ENCODE measurements at places on chromosomes 3 and 15.

DNA sequence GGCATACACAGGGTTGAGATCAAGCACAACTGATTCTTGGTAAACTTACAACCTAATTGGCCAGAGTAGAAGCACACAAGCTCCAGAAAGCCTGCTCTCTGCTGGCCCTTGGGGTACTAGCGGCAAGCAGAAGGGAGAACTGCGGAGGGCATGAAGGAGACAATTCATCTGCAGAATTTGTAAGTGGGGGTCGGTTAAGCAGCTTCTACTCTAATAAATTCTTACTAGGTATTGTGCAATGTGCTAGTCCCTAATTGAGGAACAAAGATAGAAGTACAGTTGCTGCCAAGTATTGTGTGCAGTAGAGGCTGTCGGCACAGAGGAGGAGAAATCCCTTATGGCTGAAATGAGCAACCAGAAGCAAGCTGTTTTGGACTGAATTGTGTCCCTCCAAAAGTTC lies 91.2 kb upstream of the VEPH1 start:
- no peak for DNase-seq

DNA sequence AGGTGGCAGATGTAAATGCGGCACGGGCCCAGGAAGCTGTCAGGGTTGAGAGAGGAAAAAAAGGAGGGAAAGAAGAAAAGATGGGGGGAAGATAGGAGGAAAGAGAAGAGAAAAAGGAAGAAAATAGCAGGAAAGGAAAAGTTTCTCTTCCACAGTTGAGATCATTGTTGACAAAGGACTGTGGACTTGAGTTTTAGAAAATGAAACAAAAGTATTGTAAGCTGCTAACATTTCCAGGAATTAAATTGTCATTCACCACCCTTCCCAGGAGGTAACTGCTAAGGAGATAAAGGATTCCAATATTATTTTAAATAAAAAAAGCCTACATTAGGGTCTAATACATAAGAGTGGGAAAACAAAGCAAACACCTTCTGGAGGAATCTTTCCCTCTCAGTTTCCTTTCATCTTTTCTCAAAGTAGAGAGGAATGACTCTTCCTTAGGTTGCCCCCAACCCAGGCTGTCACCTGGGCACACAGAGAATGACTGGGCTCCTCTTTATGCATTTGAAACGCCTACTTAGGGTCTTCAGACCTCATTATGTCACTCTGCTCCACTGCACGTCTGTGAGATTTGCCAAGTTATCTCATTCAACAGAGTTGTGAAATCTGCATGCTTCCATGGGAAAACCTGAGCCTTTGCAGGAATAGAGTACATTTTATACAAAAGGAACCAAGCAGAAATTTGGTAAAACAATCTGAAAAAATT lies 194.0 kb downstream of the TNIK start:
- peak; percentile 31 for DNase-seq

DNA sequence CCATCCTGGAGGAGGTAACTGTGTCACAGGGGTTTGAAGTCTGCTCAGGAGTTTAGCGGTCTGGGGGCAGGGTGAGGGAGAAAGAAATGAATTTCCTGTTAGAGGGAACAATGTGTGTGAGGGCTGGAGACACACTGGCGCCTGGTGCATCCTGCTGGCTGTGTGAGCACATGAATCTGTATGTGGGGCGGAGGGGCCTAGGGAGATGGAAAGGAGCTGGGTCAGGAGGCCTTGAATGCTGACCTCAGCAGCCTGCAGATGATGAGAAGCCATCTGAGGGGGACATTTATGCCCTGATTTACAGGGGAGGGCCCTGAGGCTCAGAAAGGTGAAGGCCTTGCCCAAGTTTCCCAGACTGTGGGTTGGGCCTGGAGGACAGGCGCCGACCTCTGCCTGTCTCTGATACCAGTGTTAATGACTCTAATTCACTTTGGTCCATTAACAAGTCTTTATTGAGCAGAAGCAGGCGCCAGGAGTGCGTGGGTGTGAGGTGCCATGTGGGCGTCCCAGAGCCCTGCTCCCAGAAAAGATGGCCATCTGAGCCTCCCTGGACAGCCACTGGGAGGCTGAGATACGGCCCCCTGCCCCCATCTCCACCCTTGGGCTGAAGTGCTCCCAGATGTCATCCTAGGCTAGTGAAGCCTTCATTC lies 34.8 kb downstream of the LINGO1 start:
- DNase-seq, result no peak

DNA sequence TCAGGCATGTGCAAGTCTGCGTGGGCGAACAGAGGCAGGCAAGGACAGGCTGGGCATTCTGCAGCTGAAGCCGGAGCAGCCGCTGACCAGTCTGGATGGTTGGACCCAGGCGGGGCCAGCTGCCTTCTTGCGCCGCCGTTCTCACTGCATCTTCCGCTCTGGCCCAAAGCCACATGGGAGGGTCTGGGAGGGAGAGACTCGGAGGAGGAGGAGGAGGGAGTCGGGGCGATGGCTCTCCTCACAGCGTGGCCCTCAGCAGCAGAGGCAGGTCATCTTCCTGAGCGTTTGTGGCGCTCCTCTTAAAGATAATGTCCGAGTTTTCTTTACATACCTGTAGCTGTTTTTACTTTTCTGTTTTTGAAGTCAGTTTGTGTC lies 5.9 kb downstream of the CLK3 start:
- DNase-seq, result no peak

DNA sequence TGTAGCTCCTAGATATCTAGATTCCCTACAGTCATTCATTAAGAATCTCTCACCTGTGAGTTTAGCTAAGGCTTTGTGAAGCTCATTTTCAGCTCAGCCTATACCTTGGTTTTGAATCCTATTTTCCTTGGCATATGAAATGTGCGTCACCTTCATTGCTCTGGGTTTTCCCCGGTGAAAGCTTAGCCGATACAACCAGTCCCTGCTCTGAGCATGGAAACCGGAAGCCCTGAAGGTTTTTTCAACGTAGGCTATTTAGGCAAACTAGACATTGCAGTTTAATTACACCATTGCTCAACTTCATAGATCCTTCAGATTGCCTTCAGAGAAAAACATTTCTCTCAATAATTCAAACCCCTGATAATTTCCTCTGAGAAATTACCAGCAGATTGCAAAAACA lies 206.8 kb upstream of the TPRG1 start:
- no peak for DNase-seq

GRCh38 chr3:107578091-107578490 lies 55.3 kb downstream of the BBX start:
- DNase-seq, result no peak

DNA sequence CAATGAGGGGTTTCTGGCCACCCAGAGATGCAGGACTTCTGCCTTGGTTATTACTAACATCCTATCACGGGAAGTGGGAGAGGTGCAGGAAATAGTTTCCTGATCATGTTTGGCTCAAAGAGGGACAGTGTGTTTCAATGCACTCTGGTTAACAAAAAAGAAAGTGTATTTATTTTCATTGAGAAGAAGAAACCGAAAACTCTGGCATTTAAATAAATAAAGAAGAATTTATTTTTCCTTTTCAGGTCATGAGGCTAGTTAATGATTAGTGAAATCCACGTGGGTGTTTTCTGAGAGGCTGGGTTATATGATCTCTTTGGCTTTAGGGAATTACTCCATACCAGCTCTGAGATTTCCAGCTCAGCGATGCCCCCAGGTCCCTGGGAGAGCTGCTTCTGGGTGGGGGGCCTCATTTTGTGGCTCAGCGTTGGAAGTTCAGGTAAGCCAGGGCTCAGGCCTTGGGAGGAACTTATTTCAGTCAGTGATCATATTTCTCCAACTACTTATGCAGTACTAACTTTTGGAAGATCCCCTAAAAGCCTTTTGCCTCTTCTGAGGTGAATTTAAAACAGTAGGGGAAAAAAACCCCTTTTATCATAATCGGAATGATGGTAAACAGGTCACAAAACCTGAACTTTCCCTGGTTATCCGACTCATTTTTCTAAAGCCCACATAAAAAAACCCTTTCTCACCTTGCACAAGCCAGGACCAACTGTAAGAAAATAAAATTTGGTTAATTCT lies at the start of gene PLA1A:
Gene PLA1A (plus strand): TSS at position 338 of the 741 bp plus-strand sequence. CDS start 29 bp downstream, at position 367.
- no peak for DNase-seq

DNA sequence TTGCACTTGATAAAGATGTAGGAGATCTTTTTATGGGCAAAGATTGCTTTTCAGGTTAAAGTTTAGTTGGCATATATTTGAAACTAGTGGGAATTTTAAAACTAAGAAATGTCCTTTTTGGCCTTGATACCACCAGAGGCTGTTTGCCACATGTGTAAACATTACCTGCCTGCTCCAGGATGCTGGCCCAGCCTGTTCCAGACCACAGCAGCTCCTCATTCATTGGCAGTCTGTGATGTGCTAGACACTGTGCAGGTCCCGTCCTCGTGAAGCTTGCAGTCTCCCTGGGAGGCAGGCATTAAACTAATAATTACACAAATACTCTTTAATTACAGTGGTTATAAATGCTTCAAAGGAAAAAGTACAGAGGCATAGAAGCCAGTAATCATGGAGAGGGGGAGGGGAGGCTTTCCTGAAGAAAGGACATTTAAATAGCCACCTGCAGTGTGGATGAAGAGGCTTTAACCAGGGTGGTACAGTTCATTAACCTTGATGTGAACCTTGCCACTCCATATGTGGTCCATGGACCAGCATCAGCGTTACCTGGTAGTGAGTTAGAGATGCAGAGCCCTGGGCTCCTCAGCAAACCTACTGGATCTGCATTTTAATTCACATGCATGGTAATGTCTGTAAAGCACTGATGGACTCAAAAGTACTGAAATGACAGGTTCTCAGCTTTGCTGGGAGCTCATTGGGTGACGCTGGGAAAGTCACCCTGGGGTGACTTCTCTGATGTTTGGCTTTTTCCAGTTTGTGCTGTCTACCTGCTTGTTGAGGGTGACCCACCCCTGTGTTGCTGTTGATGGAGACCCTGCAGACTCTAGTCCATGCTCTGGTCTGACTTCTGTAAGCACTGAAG lies 5.3 kb downstream of the ZNF710 start:
- no peak for DNase-seq

DNA sequence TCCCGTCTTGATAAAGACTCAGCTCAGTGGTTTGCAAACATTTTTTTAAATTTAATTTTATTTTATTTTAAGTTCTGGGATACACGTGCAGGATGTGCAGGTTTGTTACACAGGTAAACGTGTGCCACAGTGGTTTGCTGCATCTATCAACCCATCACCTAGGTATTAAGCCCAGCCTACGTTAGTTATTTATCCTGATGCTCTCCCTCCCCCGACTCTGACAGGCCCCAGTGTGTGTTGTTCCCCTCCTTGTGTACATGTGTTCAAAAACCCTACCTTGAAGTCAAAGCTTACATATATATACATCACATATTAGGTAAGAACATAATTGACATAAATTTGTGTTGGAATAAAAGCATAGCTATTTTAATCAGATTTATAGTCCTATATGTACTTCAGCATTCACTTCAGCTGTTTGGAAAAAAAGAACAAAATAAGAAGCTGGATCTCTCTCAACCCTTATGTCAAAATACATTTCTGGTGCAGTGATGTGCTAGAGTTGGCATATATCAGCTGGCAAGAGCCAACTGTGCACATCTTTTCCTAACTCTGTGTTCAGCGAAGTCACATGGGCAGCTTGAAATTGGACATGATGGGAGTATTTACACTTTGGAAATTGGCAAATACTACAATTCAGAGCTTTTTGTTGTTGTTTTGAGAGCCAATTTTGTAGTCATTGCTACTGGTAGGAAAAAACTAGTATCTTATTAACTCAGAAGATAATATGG lies 26.5 kb downstream of the GPR15 start:
- no peak for DNase-seq

GRCh38 chr3:52471371-52472238 lies 16.2 kb downstream of the NISCH start:
- DNase-seq, result peak; percentile 86

GRCh38 chr3:40042752-40043443 lies 233.5 kb downstream of the MYRIP start:
- DNase-seq, result no peak

GRCh38 chr15:87523516-87523915 lies 733.0 kb downstream of the NTRK3 start:
- no peak for DNase-seq

DNA sequence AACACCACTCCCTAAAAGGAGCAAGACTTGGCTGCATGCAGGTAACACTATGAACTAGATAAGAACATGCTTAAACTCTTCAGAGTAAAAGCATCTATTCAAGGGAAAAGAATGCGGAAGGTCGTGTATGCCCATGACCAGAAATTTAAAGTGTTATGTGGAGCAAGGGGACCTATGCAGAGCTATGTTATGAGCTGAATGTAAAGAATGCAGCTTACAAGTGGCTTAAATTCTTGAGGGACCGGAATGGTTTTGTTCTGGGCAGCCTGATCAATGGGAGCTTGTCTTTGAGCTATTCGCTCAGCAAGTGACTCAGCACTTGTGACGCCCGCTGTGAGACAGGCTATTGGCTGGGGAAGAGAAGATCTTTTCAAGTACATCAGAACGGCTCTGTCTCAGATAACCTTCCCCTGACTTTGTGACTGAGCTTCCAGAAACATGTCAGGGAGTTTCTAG lies 367.5 kb upstream of the THBS1 start:
- DNase-seq, result no peak

GRCh38 chr3:66463054-66463631 lies 37.7 kb downstream of the LRIG1 start:
- no peak for DNase-seq

- DNase-seq, result no peak
These were observed 20.5 kb upstream of the ANPEP start for GRCh38 chr15:89835176-89835564.

- no peak for DNase-seq
These were observed 66.1 kb downstream of the TPRA1 start for GRCh38 chr3:127524296-127524896.

- DNase-seq, result no peak
These were observed 78.5 kb upstream of the RNU6-1 start for GRCh38 chr15:67918205-67918861.

DNA sequence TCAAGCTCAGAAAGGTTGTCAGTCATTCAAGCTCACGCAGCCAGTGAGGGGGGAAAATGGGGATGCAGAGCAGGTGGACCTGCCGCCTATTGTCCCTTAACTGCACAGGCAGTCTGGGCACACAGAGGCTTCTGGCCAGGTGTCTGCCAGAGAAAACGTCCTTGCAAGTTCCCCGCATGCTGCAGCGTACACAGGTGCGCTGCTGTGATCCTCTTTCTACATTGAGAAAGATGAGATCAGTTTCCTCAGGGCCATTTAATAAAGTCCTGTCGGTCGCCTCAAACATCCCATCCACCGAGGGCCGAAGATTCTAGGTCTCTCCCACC lies 445 bp upstream of the TSEN2 start:
- no peak for DNase-seq

- no peak for DNase-seq
These were observed 471.7 kb upstream of the MCTP2 start for GRCh38 chr15:93759629-93760028.

- no peak for DNase-seq
These were observed 141.9 kb downstream of the TPRA1 start for GRCh38 chr3:127448671-127449070.

DNA sequence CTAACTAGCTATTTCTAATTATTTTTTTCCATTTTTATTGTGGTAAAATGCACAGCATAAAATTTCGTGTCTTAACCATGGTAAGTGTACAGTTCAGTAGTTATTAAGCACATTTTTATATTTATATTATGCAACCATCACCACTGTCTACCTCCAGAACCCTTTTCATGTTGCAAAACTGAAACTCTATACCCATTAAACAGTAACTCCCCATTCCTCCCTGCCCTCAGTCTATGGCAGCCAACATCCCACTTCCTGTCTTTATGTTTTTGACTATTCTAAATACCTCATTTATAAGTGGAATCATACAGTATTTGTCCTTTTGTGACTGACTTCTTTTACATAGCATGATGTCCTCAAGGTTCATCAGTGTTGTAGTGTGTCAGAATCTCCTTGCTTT lies 25.5 kb downstream of the SLC35A5 start:
- no peak for DNase-seq

- no peak for DNase-seq
These were observed 3.0 kb downstream of the SNTN start for GRCh38 chr3:63655519-63655918.

- no peak for DNase-seq
These were observed 369.6 kb upstream of the RGMA start for GRCh38 chr15:93458597-93458996.
